Breast epithelium (tissue), 4 donors: ENCODE measurements at places on chromosomes 7 and 10. TPM values are rescaled to one million over a fixed set of nuclear protein-coding genes. Genes with fewer than 3 reads are reported as not detected.

PPP1R3A gene
- total RNA-seq: not detected

CDHR1 gene
- 0.66 TPM for total RNA-seq

TUBAL3 gene
- 1.9 TPM for total RNA-seq

- DNase-seq: no peak
Measured at GRCh38 chr7:135939261-135939812, 37.8 kb downstream of the MTPN start.

RAB19 gene
- not detected for total RNA-seq

DNA sequence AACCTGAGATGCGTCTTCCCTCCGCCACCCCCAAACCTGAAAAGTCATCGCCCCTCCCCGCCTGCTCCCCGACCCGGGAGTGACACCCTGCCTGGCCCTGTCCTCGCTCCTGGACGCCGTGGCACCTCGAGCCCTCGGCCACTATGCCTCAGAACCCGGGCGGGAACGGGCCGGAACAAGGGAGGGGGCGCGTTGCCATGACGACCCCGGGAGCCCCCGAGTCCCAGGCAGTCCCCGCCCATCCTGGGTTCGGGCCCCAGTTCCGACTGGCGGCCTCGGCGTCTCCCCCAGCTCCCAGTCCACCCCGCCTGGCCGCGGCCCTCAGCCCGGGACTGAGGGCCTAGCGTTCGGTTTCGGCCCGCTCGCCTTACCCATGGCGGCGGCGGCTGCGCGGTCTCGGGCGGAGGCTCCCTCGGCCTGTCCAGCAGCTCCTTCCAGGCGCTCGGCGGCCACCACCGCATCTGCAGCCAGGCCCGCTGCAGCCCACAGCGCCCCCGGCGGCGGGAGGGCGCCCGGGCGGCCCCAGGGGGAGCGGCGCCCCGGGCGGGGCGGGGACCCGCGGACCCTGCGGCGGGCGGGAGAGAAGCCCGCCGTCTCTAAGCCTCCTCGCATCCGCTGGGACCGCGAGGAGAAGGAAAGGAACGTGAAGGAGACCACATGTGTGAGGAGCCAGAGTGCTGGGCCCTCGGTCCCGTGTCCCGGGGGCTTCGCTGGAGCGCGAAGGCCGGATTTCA lies at the start of gene RUFY2:
TSS of gene RUFY2 (minus strand) at position 463 of the 734 bp plus-strand sequence. CDS start at position 375, 88 bp downstream.
- DNase-seq: peak; percentile 52

- no peak for DNase-seq
Measured at GRCh38 chr10:22324893-22325271, 4.0 kb downstream of the BMI1 start.

DNA sequence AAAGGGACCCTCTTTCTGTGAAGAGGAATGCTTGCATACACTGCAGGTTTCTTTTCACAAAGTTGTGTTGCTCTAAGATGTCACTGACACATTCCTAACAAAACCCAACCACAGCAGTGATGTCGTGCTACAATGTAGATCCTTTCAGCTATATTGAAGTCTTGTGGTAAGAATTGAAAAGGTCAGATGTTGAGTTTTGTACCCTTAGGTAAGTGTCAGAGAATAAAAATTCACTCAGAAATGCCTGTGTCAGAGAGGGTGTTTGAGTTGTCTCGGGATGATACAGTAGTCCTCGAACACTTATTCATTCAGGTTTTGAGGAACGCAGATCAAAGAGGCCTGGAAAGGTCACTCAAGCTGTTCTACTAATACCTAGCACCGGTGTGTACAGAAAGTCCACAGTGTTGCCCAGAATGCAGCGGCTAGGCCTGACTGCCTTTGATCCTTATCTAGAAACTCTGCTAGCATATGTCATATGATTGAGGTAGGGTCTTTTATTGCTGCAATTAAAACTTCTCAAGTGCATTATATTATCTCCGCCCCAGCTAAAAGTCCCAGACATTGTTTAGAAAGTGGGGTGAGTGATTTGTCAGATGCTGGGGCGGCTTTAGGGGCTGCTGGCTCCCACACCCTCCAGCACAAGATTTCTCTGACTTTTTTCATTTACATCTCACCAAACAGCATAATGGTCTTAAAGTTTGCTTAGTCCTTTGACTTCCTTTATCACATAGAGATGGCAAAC lies 26.0 kb downstream of the RNF32 start:
- no peak for DNase-seq

EXOC6 gene
- 16.1 TPM for total RNA-seq

- DNase-seq: no peak
Measured at GRCh38 chr10:69684020-69684980, 54.3 kb downstream of the FAM241B start.
